Activated CD4-positive, alpha-beta memory T cell treated with anti-CD3 and anti-CD28 coated beads for 36 hours (primary cell): ENCODE measurements at places on chromosomes 3 and 15.

- DNase-seq, result no peak
These were observed 30.1 kb upstream of the MANF start for GRCh38 chr3:51354731-51355615.

DNA sequence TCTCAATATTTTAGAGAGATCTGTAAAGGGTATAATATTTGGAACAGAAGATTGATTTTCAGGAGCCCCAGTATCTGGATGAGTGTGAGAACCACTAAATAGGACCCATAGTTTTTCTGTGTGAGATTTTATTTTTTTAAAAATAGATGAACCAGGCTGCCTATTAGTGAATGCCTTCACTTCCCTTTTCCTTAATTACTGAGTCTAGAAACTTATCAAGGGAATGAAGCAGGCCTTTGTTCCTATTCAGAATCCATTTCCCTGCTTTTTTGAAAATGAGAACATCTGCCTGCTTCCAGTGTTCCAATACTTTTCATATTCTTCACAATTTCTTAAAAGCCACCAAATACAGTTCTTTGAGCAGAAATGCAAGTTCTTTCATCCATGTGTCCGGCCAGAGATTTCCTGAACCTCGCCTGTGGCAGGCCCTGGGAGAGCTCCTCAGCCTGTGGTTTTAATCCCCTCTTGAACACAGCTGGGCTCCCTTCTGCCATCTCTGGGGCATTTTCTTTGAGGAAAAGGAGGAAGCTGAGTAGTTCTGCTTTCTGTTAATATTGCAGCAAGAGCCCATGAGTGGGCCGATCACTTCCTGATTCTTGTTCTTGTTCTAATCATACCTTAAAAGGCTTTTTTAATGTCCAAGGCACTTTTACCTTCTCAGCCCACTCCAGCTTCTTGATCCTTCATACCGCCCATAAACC, 4.7 kb downstream of the EHD4 start:
- DNase-seq, result no peak

DNA sequence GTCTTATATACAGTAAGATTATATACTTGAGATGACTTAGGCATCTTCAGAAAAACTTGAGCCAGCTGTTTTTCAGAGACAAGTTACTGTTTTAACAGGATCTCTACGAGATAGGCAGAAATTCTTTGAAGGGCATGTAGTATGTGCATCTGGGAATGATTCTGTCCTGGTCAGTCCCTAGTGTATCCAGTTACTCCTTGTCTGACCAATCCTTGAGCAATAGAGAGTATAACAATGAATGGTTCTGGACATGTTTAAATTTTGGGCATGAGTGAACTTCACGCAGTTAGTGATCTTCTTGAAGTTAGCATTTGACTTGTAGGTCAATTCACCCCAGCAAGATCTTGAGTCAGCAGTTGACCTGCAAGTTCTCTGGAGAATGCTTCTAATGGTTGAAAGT, 24.7 kb upstream of the HHLA2 start:
- no peak for DNase-seq

DNA sequence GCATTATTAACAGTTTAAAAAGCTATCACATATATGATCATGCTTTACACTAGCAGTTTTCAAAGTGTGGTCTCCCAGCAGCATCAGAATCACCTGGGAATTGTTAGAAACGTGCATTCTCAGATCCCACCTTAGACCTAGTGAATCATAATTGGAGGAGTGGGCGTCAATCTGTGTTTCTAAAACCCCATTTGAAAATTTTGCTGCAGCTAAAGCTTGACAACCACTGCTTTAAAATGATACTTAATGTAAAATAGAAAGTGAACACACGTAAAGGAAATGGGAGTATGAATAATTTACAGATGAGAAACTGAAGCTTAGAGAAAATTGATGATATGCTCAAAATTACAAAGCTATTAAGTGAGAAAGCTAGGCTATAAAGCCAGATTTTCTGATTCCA, 62.3 kb downstream of the SLC9C1 start:
- DNase-seq, result no peak

- no peak for DNase-seq
These were observed 16.6 kb downstream of the KPNA1 start for GRCh38 chr3:122498152-122498551.

DNA sequence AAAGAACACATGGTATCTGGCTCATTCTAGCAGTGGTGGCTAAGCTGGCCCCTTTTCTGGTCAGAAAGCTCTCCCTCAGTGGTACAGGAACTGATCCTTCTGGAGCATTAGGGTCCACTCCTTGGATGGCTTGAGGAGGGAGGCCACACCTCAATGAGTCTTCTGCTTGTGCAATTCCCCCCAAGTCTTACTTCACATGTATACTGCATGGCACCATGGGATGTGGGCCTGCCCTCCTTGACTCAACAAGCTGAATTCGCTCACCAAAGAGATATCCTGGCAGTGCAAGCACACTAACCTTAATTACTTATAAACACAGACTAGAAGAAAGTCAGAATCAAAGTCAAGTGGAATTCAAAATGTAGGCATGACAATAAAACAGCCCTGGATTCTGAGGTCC, 133.8 kb upstream of the SLC2A2 start:
- no peak for DNase-seq

DNA sequence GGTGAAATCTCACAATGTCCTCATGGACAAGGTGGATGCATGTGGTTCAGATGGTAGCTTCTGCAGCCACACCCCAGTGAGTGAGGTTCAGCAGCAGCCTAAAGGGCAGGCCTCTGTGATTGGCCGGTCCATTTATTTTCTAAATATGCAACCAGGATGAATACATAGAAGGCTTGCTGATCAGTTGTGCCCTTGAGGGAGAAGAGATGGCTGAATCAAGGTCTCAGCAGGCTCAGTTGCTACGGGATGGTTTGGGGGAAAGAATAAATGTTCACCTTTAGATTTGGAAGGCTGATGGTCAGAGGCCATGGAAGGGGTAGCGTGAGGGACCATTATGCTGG, 53.7 kb upstream of the FGD5 start:
- no peak for DNase-seq

- DNase-seq, result peak; percentile 12
These were observed 244.1 kb downstream of the LPP start for GRCh38 chr3:188397766-188398705.

DNA sequence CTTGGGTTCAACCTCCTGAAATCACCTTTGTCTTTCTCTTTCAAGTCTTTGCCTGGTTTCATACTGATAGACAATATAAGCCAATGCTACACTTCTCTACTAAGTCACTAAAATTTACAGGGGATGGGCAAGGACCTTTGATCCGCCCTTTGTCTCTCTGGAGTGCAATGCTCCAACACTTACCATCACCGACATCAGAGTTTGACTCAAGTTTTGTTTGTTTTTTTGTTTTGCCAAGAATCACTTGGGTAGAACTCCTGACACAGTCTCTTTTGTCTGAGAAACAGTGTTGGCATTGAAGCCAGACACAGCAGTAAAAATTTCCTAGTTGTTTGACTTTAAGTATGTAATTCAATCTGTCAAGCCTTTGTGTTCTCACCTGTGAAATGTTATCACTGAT, 29.3 kb downstream of the NFKBIZ start:
- no peak for DNase-seq

- DNase-seq, result peak; percentile 58
These were observed 53.7 kb downstream of the PIK3CB start for GRCh38 chr3:138781012-138781470.

DNA sequence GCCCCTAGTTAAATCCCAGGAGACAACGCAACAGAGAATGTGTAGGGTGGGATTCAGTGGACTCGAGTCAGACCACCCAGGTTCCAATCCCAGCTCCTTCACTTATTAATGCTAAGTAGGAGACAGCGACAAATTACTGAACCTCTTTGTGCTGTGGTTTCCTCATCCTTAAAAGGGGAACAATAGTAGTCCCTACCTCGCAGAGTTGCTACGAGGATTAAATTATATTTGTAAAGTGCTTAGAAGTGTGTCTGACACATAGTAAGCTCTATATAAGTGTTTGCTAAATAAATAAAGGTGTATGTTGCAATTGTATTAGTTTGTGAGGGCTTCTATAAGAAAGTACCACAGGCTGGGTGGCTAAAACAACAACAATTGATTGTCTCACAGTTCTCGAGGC, 58.0 kb upstream of the PPARG start:
- DNase-seq, result no peak

GRCh38 chr15:57237301-57237642, 139.0 kb upstream of the CGNL1 start:
- no peak for DNase-seq

- DNase-seq, result no peak
These were observed 100.5 kb downstream of the XXYLT1 start for GRCh38 chr3:195170496-195170895.

DNA sequence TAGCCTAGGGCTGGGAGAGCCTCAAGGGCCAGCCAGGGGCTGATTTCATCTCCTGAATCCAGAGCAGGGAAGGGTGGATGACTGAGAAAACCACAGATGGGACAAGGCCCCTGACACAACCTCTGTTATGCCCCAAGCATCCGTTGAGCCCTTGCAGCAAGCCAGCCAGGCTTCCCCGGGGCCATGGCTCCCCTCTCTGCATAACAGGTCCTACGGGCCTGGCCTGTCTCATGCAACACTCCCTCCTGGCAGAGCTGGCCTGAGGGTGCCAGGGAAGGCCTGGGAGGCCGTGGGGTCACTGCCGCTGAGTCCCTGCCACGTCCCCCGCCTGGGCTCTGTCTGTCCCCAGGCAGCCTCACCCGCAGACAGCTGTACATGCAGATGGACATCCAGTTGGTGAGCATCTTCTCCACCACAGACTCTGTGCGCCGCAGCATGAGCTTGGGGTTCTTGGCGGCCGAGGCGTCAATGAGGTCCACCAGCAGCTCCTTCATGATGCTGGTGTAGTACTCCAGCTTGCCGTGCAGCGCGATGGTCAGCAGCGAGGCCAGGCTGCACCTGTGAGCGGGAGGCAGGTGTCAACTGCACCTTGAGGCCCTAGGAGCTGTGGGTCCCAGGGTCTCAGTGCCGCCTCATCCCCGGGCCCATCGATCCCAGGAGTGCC, 22.1 kb downstream of the H1-8 start:
- DNase-seq, result no peak

GRCh38 chr3:114223143-114223542, 14.2 kb downstream of the ZNF80 start:
- no peak for DNase-seq

- no peak for DNase-seq
These were observed 18.9 kb downstream of the MELTF start for GRCh38 chr3:197010556-197011351.

DNA sequence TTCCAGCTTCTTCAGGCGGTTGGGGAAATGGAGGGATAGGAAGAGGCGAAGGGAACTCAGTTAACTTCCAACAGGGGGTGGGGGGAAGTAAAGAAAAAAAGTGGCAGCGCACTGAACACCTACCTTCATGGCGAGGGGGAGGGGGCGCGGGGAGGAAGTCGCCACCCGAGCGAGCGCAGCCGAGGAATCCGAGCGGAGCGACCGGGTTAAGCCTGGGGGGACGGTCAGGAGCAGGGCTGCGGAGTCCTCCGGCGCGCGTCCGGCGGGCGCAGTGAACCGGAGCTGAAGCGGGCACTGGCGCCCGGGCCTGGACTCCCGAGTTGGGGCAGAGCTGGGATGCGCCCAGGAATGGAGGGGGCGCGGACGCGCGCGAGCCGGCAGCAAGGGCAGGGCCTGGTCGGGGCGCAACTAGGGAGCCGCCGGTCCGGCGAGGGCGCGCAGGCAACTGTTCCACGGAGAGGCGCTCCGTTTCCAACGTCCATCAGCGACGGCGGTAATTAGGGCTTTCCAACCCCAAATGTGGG, at the start of gene WNT5A:
Gene WNT5A, minus strand, starts transcription at position 450 of the 524 bp plus-strand sequence. Its CDS starts 321 bp downstream, at position 129.
- DNase-seq, result no peak

DNA sequence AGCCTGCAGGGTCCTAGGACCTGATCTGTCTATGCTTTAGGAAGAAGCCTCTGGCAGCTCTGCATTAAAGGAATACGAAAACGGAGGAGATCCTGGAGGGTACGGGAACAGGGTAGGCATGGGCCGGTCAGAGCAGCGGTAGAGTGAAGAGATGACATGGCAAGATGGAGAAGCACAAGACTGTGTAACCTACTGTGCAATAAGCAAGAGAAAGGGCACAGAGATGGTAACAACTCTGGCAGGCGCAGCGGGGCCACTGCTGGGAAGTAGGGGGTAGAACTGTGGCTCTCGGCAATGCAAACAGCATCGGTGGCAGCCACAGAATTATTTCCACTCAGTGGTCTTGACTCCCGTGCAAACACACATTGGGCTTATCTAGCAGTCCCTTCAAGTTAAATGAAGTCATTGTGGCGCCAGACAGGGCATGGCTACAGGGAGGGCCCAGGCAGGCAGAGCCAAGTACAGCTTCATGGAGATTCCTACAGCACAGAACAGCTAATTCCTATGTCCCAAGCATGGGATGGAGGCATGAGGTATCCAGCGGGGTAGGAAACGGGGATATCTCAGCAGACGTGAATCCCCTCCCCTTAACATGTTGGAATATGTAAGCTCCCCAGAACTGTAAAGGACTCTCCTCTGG, 28.8 kb downstream of the WHAMM start:
- DNase-seq, result no peak

GRCh38 chr15:98164571-98164970, 204.1 kb downstream of the ARRDC4 start:
- DNase-seq, result no peak

DNA sequence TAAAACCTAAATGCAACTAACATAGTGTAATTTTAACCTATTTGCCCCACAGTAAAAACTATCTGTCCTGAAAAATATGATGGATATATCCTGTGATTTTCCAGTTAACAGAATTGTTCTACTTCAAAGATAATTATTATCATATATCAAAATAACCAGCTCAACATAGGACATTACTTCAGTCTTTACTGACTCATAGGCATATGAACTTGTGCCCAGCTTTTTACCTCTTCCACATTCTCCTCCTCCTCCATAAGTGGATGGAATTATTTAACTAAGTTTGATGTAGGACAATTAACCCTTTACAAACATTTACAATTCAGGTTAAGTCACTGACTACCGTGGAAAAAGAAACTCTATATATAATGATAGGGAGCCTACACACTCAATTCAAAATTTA, 22.9 kb upstream of the USF3 start:
- DNase-seq, result no peak

- no peak for DNase-seq
These were observed 196.7 kb downstream of the SHQ1 start for GRCh38 chr3:72651498-72651897.

GRCh38 chr3:129252748-129253147, 3.3 kb downstream of the COPG1 start:
- DNase-seq, result no peak
